ENCODE measurements at places on chromosomes 3 and 15. TPM values are rescaled to one million over a fixed set of nuclear protein-coding genes. Genes with fewer than 3 reads are reported as not detected.
A peak's percentile ranks its signal among the peaks of the same experiment; 100 is the strongest.

DNA sequence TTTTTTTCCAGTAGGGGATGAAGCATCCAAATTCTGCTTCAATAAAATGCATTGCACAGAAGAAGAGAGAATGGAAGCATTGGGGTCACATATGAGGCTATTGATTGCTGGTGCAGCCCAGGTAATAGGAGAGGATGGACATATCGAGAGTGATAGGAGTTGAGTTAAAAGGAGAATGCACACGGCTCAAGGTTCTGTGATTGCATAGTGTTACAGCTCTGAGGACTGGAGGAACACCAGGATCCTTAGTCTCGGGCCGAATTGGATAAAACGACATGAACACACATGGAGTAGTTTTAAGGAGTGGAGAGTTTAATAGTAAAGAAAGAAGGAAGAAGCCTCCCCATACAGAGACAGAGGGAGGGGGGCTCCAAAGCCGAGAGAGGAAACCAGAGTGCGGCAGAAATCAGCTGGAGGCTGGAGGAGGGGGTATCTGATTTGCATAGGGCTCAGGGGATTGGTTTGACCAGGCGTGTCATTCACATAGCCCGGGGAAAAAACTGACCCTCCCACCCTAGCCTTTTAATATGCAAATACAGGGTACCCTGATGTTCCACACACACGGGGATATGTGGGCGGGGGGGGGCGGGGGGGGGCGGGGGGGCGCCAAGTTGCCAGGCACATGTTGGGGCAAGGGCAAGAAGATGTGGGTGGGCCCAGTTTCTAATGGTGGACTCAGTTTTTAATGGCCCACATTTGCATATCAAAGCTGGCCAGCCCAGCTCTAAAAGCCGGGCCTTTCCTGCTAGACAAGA, 156.9 kb downstream of the AGBL1 start:
- DNase-seq: no peak

- DNase-seq: no peak
Observed at GRCh38 chr3:31361371-31362273, 171.1 kb upstream of the STT3B start.

- DNase-seq: no peak
Observed at GRCh38 chr3:55467099-55467498, 20.0 kb downstream of the WNT5A start.

DNA sequence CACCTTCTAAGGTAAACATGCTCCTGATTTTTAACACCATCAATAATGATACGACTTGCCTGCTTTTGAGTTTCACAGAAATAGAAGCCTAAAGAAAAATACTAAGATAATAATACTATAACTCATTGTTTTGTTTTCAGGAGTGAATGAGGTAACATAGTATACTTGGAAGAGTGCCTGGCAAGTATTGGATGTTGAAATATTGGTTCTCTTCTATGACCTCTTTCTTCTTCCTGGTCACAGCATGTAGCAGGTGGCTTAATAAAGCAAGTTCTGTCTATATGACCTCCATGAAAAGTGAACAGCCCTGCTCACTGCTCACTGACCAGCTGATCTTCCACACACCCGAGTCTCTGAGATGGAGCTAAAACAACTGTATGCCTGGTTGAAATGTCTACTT, 312.3 kb upstream of the ONECUT1 start:
- DNase-seq: no peak

- no peak for DNase-seq
Observed at GRCh38 chr3:31971607-31972006, 9.5 kb downstream of the OSBPL10 start.

- no peak for DNase-seq
Observed at GRCh38 chr3:37546876-37547275, 314.8 kb upstream of the CTDSPL start.

DNA sequence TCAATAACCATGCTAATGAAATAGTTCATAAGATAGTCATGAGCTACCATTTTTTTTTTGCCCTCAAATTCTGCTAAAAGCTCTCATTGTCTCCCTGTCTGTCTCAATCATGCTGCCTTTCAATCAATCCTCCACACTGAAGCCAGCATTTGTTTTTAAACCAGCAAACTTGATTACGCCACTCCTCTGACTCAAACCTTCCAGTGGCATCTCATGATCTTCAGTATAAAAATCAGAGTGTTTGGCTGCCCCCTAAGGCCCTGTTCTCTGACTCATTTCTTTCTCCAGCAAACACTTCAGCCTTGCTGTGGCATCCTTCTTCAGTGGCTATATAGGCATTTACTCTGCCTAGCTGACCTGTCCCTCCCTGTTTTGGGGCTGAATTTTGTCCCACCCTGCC, 36.0 kb upstream of the EOMES start:
- DNase-seq: no peak

DNA sequence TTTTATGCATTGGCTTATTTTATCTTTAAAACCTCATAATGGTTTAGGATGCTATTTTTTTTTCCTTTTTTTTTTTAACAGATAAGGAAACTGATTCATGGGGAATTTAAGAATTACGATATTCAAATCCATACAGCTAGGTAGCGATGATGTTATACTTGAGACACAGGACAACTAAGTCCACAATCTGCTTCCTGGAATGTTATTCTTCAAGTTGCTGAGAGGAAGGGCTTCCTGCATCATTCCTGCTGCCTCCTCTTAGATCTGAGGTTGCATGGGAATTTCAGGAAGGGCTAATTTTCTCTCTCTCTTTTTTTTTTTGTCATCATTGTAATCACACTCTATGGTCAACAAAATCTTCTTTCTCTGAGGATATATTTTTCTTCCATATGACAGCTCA, 595.5 kb downstream of the GRM7 start:
- DNase-seq: no peak

DNA sequence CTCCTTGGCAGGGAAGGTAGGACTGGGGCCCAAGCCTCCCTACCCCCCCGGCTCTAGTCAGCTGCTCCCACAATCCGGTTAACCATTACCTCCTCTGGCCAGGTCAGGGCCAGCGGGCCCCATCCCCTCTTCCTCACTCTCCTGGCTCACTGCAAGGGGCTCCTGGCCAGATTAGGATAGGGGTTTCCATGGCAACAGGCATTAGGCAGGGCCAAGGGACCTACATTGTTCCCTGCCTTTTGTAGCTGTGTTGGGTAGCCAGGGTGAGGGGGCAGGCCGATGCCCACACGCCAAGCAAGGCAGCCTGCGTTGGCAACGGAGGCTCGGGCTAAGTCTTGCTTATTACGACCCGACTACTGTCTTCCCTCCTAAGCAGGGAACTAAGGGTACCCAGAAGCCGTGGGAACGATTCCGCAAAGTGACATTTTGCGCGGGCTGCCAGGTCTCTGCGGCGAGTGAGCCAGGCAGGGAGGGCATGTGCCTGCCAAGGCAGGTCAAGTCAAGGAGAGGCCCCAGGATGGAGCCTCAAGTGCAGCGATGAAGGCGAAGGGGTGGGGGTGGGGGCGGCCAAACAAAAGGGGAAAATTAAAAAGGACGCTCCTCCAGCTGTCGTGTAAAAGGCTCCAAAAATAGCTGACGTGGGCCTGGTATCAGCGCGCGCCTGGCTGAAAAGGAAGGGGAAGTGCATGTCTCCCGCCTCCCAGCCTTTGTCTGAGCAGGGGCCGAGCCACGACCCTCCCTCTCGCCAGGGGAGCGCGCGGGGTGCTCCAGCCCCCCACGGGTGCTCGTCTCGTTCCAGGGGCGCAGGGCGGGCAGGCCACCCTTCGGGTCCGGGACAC, 919 bp downstream of the IDH2 start:
- DNase-seq: no peak

- no peak for DNase-seq
Observed at GRCh38 chr15:90407871-90408317, 19.9 kb downstream of the IQGAP1 start.

- no peak for DNase-seq
Observed at GRCh38 chr15:65771870-65772269, 20.2 kb downstream of the DENND4A start.

DNA sequence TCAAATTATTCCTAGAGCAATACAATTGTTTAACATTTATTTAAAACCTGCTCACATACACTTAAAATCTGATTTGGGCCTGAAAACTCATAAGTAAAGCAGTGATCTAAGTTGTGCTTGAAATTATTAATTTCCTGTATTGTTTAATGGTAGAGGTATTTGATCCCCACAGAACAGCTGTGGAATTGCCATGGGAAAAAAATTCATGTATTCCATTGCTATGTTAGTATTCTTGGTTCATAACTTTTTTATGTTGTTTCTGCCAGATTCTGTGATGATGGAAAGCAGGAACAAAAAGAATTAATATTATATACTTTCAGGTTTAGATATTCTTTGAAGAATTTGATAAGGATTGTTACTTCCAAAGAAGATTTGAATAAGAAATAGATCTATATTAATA, 831.5 kb upstream of the NR2F2 start:
- DNase-seq: no peak

DNA sequence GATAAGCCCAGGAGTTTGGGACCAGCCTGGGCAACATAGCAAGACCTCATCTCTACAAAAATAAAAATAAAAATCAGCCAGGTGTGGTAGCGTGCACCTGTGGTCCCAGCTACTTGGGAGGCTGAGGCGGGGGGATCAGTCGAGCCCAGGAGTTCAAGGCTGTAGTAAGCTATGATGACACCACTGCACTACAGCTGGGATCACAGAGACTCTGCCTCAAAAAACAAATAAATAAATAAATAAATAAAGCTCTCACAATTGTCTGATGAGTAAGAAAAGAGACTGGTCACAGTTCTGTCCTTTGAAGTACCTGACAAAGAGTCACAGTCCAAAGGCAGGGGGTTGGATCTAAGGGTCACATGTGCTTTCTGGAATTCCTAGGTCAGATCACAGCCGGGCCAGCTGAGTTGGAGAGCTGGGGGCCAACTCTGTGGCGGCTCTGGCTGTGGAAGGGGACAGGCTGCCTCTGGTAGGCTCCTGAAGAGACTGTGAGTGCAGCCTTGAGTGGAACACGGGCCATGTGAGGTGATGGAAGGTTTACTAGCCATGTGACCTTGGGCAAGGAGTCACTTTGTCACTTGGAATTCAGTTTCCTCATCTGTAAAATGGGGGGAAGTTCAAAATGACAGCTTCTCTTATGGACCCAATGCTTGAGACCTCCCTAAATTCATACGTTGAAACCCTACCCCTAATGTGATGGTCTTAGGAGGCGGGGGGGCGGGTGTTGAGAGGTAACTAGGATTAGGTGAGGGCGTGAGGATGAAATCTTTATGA, 47.2 kb downstream of the WHAMM start:
- peak; percentile 56 for DNase-seq

DNA sequence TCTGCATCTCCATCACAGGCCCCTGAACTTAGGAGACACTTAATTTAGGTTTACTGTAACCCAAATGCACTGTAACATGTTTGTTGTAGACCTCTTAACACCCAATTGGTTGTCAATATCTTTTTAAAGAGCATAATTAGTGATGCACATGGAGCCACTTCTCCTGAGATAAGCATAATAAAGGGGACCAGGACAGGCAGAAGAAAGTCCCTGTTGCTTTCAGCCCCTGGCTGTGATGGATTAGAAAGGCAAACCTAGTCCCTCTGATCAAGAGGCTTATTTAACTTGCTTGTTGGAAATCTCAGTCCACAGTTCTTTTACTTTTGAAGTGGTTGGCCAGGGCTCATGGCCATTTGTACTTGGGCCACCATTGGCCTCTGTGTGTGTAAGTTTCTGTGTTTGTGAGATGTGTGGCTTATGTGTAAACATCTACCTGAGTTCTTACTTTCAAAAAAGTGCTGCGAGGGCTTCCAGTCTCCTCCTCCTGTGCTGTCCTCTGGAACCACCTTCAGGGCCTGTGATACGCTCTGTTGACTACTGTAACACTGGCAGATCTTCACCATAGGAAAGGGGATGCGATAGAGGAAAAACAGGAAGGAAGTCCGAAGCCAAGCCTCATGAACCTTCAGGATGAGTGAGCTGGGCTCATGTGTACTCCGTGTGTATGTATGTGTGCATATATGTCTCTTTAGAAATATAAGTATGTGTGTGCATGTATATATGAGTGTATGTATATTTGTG, 136.2 kb downstream of the EPHB1 start:
- no peak for DNase-seq

Gene SAMD7
- not detected for total RNA-seq

Gene PARP15
- total RNA-seq: 0.29 TPM

Gene KBTBD13
- total RNA-seq: not detected

Gene ZPLD1
- total RNA-seq: 1.5 TPM

Gene CHCHD4
- total RNA-seq: 13.6 TPM

Gene TUBGCP5
- 15.3 TPM for total RNA-seq

Gene LRRC34
- total RNA-seq: 2.7 TPM

Gene LHFPL4
- 1.7 TPM for total RNA-seq

Gene SLC24A1
- total RNA-seq: 15.8 TPM

Gene FOXB1
- 0.60 TPM for total RNA-seq

Gene CDCP1
- total RNA-seq: 26.3 TPM

Gene TEX55
- not detected for total RNA-seq

Gene PTX3
- total RNA-seq: 1.7 TPM

Gene GOLGA8A
- total RNA-seq: 64.0 TPM

Gene RPUSD2
- total RNA-seq: 16.2 TPM

Gene LRRIQ4
- not detected for total RNA-seq
